ENCODE measurements at places on chromosomes 7 and 10.

DNA sequence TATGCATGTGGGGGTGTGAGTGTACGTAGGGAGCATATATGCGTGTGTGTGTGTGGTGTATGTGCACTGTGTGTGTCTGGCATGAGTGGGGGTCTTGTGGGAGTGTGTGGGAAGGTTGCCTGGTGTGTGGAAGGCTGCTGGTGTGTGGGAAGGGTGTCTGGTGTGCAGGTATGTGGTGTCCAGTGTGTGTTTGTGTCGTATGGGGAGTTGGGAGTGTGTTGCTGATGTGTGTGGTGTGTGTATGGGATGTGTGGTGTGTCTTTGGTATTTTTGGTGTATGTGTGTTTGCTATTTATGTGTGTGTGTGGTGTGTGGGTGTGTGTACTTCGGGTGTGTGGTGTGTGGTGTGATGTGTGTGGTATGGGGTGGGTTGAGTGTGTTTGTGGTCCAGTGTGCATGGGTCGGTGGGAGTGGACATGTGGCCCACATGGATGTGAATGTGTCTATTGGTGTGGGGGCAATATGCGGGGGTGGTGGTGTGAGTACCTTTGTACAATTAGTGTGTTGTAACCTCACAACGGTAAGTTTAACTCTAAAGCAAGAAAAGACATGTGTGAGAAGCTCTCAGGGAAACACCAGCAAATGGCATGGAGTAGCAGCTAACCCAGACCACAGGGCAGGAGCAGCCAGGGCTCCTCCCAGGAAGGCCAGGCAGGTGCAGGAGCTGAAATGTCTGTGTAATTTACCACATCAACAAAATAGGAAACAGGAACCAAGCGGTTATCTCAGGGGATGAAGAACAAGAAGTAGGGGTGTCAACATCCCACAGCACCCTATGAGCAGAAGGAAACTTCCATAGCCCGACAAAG, 11.9 kb downstream of the ANTXRL start:
- DNase-seq = no peak

DNA sequence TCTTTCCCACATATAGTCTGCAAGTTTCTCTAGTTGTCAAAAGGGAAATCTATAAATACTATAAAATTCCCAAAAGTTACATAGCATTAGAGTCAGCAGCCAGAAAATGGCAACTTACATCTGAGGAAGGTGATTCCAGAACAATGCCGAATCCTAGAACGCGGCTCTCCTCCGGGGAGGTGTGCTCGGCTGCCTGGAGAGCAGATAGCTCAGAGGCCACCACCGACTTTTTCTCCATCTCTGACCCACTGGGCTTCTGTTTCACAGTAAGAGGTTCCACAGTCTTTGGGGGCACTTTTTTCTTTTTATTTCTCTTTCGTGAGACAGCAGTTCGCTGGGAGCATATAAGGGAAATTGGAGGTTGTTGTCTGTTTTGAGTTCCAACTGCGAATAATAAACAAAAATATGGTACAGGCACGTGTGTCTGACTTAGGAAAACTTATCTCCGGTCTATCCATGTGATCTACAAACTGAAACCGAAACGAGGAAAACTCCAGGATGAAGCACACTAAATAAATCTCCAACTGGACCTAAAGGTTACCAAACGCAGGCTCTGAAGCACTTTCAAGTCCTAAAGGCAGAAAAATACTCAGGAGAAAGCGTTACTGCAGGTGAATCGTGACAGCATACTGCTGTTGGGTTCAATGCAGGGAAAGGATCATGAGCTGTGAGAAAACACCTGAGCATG, 36.2 kb downstream of the BEND7 start:
- no peak for DNase-seq

DNA sequence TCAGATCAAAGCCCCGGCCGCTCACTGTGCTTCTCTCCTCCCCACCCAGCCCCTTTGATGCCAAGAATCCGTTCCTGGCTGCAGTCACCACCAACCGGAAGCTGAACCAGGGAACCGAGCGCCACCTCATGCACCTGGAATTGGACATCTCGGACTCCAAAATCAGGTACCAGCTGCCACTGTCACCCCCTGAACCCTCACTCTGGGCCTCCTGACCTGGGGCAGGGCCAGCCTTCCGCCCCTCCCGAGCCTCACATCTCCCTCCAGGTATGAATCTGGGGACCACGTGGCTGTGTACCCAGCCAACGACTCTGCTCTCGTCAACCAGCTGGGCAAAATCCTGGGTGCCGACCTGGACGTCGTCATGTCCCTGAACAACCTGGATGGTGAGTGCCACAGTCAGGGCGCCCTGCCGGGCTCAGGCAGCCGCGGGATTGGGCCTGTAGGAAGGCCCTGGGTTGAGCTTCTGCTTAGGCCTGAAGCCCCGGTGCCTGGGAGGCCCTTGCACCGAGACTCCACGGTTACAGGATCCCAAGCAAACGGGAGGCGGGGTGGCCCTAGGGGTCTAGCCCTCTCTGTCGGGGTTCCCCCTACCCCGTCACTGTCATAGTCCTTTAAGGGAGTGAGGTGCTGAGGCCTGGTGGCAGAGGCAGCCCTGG, 10.8 kb downstream of the TMEM120A start:
- no peak for DNase-seq

DNA sequence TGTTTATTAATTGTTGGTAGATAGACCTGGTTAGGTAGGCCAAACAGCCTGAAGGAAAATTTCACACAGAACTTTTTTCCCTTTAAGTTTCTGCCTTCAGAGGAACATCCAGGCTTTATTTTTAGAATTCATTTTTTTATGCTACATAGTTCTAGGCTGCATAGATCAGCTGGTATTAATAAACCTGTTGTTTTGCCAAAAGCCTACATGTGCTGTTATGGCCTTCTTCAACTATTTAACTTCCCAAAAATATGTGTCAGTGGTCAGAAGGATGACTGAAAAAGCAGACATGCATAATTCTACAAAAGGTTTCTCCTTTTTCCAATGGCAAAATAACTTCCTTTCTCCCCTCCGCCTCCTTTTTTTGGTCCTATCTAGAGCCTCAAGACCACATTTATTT, 303.0 kb upstream of the DKK1 start:
- DNase-seq = no peak

- DNase-seq = no peak
Observed at GRCh38 chr10:43820663-43821062, 172.0 kb upstream of the ZNF32 start.

GRCh38 chr10:71397296-71398212, 834 bp downstream of the CDH23 start:
- DNase-seq = no peak

- no peak for DNase-seq
Observed at GRCh38 chr7:149666360-149666945, 106.9 kb downstream of the ZNF467 start.

DNA sequence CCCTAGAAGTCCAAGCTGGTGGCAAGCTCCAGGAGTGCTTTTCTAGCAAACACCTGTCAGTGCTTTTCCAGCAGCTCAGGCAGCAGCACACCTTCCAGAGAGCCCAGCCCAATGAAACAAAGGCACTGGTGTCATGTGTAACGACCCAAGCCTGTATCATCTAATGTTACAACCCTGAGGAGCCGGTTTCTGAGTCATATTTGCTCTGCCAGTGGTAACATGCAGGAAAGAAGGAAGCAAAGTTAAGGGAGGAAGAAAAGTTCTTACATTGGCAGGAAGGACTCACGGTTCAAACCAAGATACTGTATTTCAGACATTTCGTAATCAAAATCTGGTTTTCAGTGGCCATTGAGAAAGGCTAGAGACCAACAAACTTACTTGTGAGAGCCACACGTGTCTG, at the start of gene ANKRD22:
TSS of gene ANKRD22 (minus strand) at position 139 of the 400 bp plus-strand sequence. CDS start 237 bp downstream, outside the sequence.
- no peak for DNase-seq

GRCh38 chr7:16204953-16205352, 216.4 kb downstream of the CRPPA start:
- DNase-seq = no peak

- DNase-seq = no peak
Observed at GRCh38 chr10:51427758-51428157, 271.6 kb downstream of the CSTF2T start.

- DNase-seq = no peak
Observed at GRCh38 chr10:127046975-127047877, 142.0 kb downstream of the DOCK1 start.

GRCh38 chr10:92591550-92592022, 1.3 kb upstream of the KIF11 start:
- peak; percentile 96 for DNase-seq
